Small intestine (tissue), 16 donors: ENCODE measurements at places on chromosomes 7 and 10.

DNA sequence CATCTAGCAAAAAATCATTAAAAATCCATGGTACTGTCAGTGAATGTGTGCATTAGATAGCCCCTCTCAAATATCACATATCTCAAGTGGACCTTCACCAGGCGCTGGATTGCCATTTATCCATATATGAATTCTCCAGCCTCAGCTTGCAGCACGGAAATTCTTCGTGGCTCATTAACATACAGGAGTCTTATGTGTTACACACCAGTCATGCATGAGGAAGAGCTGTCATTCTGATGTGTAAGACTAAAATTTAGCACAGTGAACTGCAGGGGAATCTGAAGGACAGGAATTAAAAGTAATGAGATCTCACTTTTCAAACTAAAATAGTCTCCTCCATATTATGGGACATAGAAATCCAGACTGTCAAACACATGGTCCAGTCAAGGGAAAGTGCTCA is 542.4 kb upstream of the DPP6 start:
- DNase-seq = no peak

DNA sequence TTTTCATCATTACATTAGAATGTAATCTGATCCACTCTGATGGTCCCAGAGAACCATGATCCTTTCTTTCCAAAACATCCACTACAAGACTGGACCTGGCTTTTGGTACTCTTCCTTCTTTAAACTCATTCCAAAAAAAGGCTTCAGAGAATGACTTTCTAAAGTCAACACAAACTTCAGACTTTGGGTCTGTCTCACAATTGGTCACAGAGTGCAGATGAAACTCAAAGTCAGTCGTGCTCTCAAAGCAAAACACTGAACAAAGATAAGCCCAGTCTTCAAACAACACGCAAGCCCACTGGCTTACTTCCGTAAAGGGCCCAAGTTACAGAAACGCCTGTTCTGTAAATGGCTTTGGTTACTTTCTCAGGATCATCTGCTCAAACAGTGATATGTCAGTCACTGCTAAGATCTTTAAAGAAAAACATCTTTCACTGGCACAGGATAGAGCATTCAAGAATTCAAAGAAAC is 250.9 kb upstream of the MKLN1 start:
- DNase-seq = no peak

DNA sequence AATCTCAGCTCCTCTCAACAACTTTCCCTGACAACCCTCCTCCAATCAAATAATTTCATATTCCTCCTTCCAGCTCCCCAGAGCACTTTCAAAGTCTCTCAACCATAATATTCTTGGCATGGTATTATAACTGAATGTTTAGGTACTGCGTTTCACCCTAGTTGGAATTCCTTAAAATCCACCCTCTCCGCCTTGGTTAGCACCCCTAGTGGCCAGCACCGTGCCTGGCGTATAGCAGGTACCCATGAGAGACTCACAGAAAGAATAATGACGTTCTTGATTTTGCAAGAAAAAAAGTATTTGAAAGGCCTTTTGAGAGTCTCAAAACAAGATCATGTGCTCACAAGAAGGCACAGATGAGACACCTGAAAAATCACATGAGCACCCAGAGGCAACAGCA is 50.9 kb downstream of the GLI3 start:
- no peak for DNase-seq

- no peak for DNase-seq
Observed at GRCh38 chr10:43125274-43125845, 12.9 kb upstream of the CSGALNACT2 start.

DNA sequence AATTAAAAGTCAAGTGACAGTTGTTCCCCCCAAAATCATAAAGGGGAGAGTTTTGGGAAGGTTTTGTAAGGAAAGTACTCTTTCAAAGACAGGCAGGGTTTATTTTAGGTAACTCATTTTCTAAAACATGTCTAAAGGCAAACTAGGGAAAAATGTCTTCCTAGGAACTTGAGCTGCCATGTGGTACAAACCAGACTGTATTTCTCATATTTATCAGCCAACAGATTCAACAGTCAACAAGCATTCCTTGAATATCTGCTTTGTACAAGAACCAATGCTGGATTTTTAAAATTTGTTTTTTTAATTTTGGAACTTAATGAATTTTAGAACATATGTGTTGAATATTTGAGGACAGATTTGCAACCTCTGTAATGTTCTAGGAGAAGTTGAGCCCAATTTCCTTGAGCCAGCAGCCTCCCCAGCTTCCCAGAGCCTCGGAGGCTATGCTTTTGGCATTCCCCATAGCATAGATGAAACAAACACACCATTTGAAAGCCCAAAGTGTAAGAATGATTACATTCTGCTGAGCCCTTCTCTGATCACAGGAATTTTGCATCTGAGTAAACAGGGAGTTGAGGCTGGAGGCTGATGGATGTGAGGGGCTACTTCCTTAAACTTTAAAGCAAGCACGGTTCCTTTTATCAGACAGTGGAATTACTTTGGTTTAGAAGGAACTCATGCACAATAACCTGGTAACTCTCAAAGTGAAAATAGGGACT is 345.1 kb downstream of the RNLS start:
- no peak for DNase-seq

DNA sequence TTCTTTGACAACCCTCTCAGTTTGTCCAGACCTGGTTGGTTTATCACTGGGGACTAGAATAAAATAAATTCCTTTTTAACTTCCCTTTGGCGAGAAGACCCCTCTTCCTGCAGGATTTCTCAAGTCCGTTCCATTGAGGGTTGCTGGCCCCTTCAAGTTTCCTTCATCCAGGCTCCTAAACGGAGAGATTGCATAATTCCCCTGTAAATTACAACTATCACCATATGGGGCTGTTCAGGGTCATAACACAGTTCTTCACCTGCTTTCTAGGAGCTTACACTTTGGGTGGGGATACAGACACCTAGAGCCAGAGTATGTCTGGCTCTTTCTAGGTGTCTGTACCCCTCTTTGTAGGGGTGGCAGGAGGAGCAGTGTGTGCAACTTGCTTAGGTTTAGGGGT is 3.3 kb upstream of the COPS6 start:
- DNase-seq = no peak

GRCh38 chr10:119326167-119326566 is 118.8 kb downstream of the GRK5 start:
- no peak for DNase-seq

- DNase-seq = no peak
Observed at GRCh38 chr10:15877836-15878576, 17.7 kb upstream of the MINDY3 start.

DNA sequence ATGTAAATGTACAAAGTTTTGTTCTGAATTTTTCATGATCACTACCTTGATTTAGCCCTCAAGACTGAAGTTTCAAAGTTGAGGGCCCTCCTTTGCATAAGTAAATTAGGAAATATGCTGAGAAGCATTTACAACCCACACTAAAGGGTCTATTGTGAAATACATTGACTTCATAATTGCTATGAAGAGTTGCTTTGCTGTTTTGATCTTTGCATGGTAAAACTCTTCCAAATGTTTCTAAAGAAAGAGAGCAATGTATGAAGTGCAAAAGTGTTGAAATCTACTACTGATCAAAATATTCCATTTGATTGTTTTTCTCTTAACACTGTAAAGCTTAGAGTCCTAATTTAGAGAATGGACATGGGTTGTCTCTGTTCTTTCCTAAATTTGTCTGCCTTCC is 77.2 kb downstream of the C7orf25 start:
- DNase-seq = no peak

DNA sequence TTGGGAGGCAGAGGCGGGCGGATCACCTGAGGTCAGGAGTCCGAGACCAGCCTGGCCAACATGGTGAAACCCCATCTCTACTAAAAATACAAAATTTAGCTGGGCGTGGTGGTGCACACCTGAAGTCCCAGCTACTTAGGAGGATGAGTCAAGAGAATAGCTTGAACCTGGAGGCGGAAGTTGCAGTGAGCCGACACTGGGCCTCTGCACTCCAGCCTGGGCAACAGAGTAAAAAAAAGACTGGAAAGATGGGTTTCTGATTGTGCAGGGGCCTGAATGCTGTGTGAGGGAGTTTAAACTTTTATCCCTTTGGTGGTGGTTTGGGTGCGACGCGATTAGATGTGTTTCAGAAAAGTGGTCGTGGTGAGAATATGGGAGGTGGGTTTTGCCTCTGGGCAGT is 1.8 kb downstream of the CHST12 start:
- DNase-seq = no peak

GRCh38 chr10:78436222-78436573 is 402.5 kb downstream of the RPS24 start:
- no peak for DNase-seq

- no peak for DNase-seq
Observed at GRCh38 chr7:104040666-104041065, 51.2 kb upstream of the RELN start.

GRCh38 chr10:77550378-77550777 is 87.2 kb downstream of the KCNMA1 start:
- no peak for DNase-seq

- peak; percentile 20 for DNase-seq
Observed at GRCh38 chr7:66845379-66846095, 75.5 kb upstream of the TMEM248 start.

- DNase-seq = no peak
Observed at GRCh38 chr10:290026-290725, 154.9 kb downstream of the ZMYND11 start.

DNA sequence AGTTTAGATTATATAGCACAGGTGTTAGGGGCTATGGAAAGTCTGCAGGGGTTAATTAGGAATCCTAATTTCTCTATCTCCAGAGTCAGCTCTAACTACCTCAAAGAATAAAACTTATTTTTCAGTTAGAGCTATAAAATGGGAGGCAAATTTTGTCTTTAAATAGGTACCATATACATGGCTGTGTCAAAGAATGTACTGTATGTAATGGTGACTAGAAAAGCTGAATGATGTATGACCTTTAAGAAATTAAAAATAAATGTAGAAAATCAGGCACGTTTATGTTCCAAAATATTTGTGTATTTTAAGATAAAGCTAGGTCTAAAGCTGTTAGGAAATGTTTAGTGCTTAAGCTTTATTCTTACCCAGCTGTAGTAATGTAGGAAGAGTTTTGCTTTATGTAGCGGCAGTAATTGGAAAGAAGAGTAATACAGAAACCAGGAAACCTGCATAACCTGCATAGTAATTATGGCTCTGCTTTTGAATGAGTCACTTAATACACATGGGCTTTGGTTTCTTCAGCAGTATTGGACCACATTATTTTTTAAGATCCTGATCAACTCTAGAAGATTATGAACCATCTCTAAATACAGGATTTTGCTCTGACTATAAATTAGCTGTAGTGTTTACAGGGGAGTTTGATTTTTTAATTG is 85.0 kb downstream of the KMT2E start:
- no peak for DNase-seq

DNA sequence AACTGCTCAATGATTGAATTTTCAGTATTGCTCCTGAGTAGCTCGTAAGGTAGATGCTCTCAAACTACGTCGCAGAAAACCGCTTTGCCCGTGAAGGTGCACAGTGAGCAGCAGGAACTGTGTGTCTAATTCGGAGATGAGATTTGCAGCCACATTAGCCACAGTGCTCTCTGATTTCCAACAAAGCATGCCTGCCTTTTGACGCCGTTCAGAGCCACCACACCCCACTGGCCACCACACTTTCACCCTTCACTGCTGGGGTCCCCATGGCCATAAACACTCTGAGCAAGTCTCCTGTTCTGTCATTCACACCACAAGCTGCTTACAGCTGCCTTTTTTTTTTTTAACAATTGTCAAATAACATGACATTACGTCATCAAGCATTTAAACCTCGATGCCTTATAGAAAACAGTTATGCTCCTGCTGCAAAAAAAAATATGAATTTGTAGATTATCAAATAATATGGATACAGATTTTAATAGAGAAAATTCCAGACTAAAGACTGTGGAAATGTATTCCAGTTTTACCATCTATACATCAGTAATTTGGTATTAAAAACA is 578.8 kb upstream of the PFKP start:
- DNase-seq = no peak

DNA sequence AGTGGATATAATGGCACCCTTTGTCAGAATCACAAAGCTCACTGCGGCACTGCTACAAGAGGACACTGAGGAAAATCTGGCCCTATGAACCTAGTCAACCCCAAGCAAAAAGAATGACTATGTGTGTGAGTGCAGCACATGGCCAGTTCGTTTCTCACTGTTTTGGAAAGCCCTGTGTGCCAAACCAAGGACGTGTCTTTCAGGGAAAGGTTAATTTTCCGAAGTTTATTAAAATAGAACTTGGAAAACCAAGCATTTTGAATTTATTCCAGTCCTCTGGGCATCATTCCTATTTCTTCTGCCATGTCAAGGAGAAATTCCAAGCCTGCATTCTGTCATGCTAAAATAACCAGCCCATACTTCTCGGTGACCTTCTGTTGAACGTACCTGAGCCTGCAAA is 471.8 kb downstream of the PLXDC2 start:
- no peak for DNase-seq
